Neural progenitor cell (in vitro differentiated cells): ENCODE measurements at places on chromosomes 2 and 18. TPM values are rescaled to one million over a fixed set of nuclear protein-coding genes. Genes with fewer than 3 reads are reported as not detected.

GRCh38 chr2:167616997-167617396 is 630.4 kb downstream of the STK39 start:
- H3K36me3 ChIP-seq: no peaks in the 10 kb centered on the region
- H3K27me3 ChIP-seq: no peaks in the 10 kb centered on the region
- H3K27ac ChIP-seq: no peak overlapping the region
- H3K4me1 ChIP-seq: peaks cover 7% of the 10 kb centered on the region

SGPP2 gene
- 0.11 and 0.34 TPM in 2 replicates for total RNA-seq

NEB gene
- 0.49 and 0.53 TPM in 2 replicates for total RNA-seq

IL1RL2 gene
- total RNA-seq: not detected in 2 replicates

FSIP2 gene
- total RNA-seq: 12.7 and 15.9 TPM in 2 replicates
